ENCODE measurements at places on chromosomes 11 and 22. TPM values are rescaled to one million over a fixed set of nuclear protein-coding genes. Genes with fewer than 3 reads are reported as not detected.

DNA sequence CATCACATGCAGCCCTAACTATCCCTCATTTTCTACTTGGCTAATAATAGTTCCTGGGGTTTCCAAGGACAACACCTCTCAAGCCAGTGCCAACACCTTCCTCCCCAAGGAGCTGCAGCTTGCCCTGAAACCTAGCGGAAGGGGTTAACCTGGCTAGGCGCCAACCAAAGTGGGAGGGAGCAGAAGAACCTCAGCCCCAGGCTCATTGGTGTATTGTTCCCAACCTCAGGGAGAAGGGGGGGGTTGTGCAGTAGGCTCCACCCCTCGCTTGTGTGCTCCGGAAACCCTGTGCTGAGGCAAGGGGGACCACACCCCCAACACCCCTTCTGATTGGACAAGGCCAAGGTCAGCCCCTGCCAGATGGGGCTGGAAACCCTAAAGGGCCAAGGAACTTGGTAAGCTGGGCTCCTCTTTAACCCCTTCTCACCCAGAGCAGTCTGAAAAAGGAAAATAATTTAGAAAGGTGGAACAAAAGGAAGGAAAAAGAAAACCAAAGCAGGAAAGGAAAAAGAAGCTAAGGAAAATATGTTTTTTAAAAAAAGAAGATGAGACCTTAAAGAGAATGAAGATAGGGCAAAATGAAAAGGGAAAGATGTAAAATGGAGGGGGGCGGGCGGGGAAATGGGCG, 2.5 kb downstream of the MTA2 start:
- no peak overlapping the region for H3K4me3 ChIP-seq
- H3K4me1 ChIP-seq, result no peaks in the 10 kb centered on the region
- peak overlapping the region; percentile 1 for H3K27ac ChIP-seq
- peak; percentile 72 for DNase-seq

GSTT2B gene
- 4.4 TPM for total RNA-seq

- H3K27me3 ChIP-seq, result peaks cover 9% of the 10 kb centered on the region
- no peaks in the 10 kb centered on the region for H3K36me3 ChIP-seq
- no peak overlapping the region for H3K4me3 ChIP-seq
- no peak overlapping the region for H3K27ac ChIP-seq
- DNase-seq, result no peak
These were observed 1468.6 kb downstream of the BRD1 start for GRCh38 chr22:48358886-48359612.

DNA sequence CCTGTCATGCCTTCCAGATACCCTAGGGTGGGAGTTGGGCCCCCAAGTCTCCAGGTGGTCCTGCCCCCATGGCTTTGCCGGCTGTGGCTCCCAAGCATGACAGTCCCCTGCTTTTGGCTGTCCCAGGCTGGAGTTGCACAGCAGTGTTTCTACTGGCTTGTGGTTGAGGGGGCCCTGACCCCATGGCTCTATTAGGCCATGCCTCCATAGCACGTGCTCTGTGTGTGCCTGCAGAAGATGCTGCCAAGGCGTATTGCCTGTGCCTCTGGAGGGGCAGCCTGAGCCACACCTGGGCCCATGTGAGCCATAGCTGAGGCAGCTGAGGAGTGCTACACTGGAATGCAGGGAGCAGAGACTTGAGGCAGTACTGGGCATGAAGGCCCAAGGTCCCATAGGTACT, 25.4 kb upstream of the CD81 start:
- H3K27me3 ChIP-seq, result no peaks in the 10 kb centered on the region
- H3K27ac ChIP-seq, result no peak overlapping the region
- H3K4me3 ChIP-seq, result no peak overlapping the region
- no peaks in the 10 kb centered on the region for H3K4me1 ChIP-seq
- H3K36me3 ChIP-seq, result no peaks in the 10 kb centered on the region

EMID1 gene
- 10.6 TPM for total RNA-seq

TAGLN gene
- total RNA-seq, result 51.6 TPM

C11orf87 gene
- total RNA-seq, result not detected

GRCh38 chr22:38243007-38243765, 29.6 kb downstream of the TMEM184B start:
- no peak overlapping the region for H3K4me3 ChIP-seq
- H3K27ac ChIP-seq, result peak overlapping the region; percentile 9
- DNase-seq, result peak; percentile 42
- H3K4me1 ChIP-seq, result peaks cover 23% of the 10 kb centered on the region
- H3K27me3 ChIP-seq, result no peaks in the 10 kb centered on the region

- no peak overlapping the region for H3K27ac ChIP-seq
- no peak overlapping the region for H3K4me3 ChIP-seq
- peaks cover 7% of the 10 kb centered on the region for H3K4me1 ChIP-seq
These were observed 40.7 kb upstream of the DKK3 start for GRCh38 chr11:12048936-12049790.

DNA sequence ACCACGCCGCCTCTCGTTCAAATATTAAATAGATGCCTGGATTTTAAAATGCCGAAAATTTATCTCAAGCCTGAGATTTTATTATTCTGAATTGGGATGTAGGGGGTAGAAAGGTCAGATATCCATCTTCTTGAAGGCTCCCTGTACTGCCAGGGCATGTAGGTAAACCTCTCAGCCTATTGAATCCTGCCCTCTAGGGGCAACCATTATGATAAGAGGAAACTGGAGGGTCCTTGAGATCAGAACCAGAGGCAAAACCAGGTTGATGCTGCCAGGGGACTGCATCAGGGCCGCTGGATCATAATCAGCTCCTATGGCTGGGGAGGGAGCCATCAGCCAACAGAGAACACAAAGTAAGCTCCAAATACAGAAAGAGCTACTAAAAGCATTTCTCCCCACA, 92.4 kb downstream of the KCNC1 start:
- H3K4me3 ChIP-seq, result no peak overlapping the region
- DNase-seq, result no peak
- H3K27ac ChIP-seq, result no peak overlapping the region
- H3K36me3 ChIP-seq, result no peaks in the 10 kb centered on the region
- no peaks in the 10 kb centered on the region for H3K27me3 ChIP-seq

GRCh38 chr11:71423181-71423790, 24.9 kb downstream of the DHCR7 start:
- no peaks in the 10 kb centered on the region for H3K36me3 ChIP-seq
- H3K27ac ChIP-seq, result no peak overlapping the region
- no peaks in the 10 kb centered on the region for H3K27me3 ChIP-seq
- no peak overlapping the region for H3K4me3 ChIP-seq

DNA sequence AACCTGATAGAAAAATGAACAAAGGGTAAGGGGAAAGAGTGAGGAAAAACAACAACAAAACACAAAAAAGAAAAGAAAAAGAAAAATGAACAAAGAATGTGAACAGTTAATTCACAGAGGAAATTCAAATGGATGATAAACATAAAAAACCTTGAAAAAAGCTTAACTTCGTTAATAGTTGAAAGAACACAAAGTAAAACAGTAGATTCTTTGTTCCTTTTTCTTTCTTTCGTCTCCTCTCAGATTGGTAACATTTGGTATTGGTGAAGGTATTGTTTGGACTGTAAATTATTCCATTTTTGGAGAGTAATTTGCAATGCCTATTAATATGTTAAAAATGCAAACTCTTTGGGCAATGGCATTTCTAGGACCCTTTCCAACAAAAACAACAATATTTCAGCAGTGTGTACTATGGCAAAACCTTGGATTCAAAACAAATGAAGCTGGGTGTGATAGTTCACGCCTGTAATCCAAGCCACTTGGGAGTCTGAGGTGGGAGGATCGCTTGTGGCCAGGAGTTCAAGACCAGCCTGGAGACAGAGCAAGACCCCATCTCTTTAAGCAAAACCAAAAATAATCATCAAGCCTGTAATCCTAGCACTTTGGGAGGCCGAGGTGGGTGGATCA, 3.3 kb upstream of the BACE1 start:
- no peak overlapping the region for H3K4me3 ChIP-seq
- peak overlapping the region; percentile 28 for H3K27ac ChIP-seq
- DNase-seq, result no peak

GRCh38 chr22:21907638-21908522, 40.4 kb upstream of the MAPK1 start:
- no peak overlapping the region for H3K4me3 ChIP-seq
- no peaks in the 10 kb centered on the region for H3K27me3 ChIP-seq
- no peaks in the 10 kb centered on the region for H3K36me3 ChIP-seq
- H3K27ac ChIP-seq, result no peak overlapping the region
- DNase-seq, result no peak
- no peaks in the 10 kb centered on the region for H3K4me1 ChIP-seq
